Foreskin keratinocyte (primary cell): ENCODE measurements at places on chromosomes 1 and 21.
A peak's percentile ranks its signal among the peaks of the same experiment; 100 is the strongest.

- no peak for DNase-seq
Measured at GRCh38 chr1:113170519-113170918, 97.5 kb downstream of the LRIG2 start.

DNA sequence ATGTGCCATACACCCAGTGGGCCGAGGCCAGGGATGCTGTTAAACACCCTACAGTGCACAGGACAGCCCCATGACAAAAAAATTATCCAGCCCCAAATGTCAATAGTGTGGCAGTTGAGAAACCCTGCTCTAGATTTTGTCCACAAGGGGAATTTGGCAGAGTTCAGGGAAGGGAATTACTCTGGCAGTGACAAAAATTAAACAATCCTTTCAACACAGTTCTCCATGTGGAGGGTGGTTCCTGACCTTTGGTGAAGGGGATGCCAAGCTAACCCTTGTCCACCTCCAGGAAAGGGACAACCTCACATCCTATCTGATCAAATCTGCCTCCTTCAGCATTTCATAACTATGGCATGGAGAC lies 28.4 kb upstream of the CD84 start:
- no peak for DNase-seq

GRCh38 chr1:3702990-3703728 lies 49.1 kb upstream of the CCDC27 start:
- DNase-seq: peak; percentile 30

GRCh38 chr1:88327391-88328267 lies 356.4 kb upstream of the PKN2 start:
- DNase-seq: peak; percentile 86

GRCh38 chr1:180204231-180204630 lies 25.8 kb upstream of the LHX4 start:
- no peak for DNase-seq
